ENCODE measurements at places on chromosomes 5 and 9.

DNA sequence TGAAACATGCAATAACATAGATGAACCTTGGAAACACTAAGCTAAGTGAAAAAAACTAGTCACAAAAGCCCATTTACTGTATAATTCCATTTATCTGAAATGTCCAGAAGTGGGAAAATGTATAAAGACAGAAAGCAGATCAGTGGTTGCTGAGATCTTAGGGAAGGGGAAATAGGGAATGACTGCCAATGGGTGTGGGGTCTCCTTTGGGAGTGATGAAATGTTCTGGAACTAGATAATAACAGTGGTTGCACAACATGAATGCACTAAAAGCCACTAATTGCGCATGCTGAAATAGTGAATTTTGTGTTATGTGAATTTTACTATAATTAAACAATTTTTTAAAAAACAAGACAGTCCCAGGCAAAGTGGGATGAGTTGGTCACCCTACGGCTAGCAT, 472.8 kb downstream of the CCDC171 start:
- no peak for DNase-seq

GRCh38 chr9:133347515-133347984, 381 bp downstream of the MED22 start:
- DNase-seq, result no peak

- no peak for DNase-seq
Measured at GRCh38 chr5:164051745-164052144, 546.3 kb downstream of the MAT2B start.

- DNase-seq, result no peak
Measured at GRCh38 chr9:6305954-6306563, 22.1 kb upstream of the TPD52L3 start.

GRCh38 chr5:73764586-73764985, 138.6 kb downstream of the ARHGEF28 start:
- no peak for DNase-seq

- DNase-seq, result no peak
Measured at GRCh38 chr5:17190799-17191391, 26.5 kb upstream of the BASP1 start.

GRCh38 chr5:61412361-61412760, 80.3 kb downstream of the ZSWIM6 start:
- DNase-seq, result no peak

DNA sequence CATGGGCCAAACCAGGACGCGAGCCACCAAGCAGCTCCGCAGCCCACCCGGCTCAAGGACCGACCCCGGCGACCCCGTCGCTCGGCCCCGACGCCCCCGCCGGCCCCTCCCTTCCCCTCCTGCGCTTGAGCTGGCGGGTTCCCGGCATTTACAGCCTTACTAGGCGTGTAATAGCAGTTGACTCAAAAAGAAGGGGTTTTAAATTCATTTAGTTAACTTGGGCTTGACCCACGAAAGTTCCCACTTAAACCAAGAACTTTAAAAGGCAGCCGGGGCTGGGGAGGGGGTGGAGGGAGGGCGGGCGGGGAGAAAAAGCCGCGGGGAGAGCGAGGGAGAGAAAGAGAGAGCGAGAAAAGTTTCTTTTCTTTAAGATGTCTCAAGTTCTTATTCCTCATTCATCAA, 636 bp downstream of the PRDM12 start:
- no peak for DNase-seq

GRCh38 chr5:140513124-140513523, 34.3 kb upstream of the EIF4EBP3 start:
- DNase-seq, result no peak

DNA sequence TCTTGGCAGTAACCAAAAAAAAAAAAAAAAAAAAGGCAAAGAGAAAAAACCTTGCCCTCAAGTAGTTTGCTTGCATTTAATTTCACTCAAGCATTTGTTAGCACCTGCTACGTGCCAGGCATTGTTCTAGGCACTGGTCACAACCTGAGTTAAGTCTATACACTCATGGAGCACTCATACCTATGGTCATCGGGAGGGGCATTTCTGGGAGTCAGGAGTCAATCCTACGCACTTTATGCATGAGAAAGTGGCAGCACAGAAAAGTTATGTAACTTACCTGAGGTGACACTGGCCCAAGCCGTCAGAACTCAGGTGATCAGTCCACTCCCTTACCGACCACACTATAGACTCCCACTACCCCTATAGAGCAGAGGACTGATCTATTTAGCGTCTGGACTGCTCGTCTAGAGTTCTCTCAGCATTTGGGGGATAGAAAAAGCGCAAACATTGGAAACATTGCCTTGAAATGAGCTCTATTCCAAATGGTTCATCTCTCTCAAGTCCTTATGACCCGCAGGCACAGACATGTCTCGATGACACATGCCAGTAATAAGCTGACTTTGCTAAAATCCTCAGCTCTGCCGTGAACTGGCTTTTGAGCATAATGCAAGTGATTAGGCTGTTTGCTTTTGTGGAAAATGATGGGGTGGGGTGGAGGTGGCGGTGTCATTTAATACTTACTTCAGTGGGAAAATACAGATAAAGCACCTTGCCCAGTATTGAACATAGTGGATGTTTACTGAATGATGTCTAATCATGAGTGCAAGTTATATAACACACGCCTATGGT, 160.2 kb downstream of the ARHGEF28 start:
- DNase-seq, result no peak

DNA sequence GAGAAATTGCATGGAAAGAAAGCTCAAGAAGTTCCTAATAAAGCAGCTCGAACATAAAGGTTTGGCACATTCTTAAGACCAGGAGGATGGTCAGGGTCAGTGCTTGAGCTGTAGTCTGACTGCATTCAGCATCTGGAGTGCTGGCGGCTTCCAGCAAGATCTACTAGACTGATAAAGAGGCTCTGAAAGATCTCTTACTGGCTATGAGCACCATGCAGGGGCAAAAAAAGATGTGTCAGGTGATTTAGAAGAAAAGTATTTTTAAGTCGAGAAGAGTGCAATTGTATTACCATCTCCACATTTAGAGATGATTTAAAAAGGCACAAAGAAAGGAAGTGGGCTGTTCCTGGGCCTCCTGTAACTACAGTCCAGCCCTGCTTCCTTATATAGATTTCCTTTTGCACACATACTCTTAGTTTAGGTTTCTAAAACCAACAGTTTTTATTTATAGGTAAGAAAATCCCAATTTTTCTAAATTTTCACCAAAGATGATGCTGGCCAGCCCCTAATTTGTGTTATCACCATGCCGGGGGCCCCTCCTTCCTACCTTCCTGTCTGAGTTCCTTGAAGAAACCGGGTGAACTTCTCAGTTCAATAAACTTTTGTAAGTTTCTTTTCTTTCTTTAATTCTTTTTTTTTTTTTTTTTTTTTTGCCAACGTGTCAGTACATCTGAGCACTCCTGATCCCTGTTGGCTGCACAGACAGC, 65.9 kb upstream of the PLPP1 start:
- DNase-seq, result no peak

DNA sequence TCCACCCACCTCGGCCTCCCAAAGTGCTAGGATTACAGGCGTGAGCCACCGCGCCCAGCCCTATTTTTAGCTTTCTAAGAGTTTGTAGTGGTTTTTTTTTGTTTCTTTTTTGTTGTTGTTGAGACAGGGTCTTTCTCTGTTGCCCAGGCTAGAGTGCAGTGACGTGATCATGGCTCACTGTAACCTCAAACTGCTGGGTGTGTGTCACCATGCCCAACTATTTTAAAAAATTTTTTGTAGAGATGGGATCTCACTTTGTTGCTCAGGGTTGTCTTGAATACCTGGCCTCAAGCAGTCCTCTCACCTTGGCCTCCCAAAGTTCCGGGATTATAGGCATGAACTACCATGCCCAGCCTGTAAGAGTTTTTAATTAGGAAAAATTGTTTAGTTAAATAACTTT, 145.3 kb upstream of the SH3GL2 start:
- DNase-seq, result no peak

DNA sequence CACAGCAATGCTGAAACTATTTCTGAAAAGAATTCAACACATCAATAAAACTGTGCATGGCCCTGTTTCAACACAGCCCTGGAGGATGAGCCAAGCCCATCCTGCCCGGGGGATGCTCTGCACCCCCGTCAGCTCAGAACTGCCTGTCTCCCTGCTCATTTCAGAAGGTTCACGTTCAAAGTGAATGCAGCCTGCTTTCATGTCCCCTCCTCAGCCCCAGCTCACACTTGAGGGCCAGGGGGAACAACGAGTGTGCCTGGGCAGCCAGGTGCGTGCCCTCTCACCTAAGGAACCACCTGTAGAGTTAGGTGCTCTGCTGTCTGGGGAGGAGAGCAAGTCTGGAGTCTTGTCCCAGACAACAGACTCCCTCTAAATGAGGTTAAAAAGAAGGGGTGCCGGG, 348.5 kb upstream of the IRX2 start:
- no peak for DNase-seq

DNA sequence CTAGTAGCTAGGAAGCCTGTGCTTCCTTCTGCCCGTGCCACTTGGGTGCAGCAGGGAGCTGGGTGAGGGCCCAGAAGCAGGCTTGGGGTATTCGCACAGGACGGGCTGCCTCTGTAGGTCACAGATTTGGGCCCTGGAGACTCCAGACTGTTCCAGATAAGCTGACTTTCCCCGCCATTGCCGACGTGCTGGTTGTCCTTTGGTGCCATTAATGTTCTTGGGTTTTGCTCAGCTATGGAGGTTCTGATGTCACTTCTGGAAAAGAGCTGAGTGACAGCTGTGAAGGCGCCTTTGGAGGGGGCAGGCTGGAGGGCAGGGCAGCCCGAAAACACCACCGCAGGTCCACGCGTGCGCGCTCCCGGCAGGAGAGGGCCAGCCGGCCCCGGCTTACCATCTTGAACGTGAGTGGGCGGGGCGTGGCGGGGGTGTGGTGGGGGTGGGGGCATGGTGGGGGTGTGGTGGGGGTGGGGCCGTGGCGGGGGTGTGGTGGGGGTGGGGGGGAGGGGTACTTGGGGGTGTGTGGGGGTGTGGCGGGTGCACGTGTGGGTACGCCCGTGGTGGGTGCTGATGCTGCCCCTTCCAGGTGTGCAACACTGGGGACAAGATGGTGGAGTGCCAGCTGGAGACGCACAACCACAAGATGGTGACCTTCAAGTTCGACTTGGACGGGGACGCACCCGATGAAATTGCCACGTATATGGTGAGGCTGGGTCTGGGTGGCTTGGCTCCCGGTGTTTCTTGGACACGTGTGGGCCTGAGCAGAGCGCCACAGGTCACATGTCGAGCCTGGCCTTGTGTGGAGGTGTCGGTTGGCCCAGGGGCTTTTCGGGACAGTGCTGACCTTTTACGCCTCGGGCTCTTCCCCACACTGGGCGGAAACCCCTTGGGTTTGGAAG, 79.6 kb downstream of the WNK2 start:
- no peak for DNase-seq

DNA sequence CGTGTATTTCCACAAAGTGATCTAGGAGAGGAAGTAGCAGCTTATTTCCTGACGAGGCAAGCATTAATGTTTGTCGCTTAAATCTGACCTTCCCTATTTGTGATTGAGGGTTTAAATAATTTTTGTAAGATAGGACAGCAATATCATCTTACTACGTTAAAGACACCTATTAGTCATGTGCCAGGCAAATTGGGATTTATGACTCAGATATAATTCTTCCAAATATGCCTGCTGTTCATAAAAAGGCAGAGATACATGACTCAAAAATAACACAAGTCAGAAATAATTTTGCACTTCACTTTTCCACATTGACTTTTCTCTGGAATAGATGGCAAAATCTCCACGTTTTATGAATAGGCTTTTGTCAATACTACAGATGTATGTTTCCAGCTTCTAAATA, 43.0 kb upstream of the CDH12 start:
- no peak for DNase-seq

DNA sequence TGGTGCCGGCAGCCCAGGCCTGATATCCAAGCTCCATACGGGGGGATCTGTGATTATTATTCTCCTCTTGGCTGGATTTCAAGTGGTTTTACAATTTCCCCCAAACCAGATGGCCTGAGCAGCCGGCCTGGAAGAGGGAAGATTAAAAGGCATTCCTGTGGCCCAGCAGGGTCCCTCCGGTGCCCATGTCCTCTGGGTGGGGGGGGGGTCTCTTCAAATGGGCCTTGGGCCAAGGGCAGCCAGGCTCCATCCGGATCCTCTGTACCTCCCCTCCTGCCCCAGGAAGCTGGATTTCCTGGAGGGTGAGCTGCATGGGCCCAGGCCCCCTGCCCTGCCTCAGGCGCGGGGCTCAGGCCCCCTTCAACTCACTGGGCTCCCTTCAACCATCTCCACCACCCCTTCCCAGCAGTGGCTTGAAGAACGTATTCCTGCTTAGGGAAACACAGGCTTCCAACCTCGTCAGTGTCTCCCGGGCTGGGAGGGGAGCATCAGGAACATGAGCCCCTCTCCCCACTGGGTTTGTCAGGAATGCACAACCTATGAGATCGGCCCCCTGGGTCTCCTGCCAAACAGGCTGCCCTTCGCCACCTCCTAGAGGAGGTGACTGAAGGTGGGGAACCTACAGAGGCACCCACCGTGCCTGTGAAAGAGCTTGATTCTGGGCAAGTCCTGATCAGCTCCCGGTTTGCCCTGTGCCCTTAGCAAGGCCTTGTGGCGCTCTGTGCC, 62.9 kb upstream of the ORM1 start:
- no peak for DNase-seq

GRCh38 chr5:143179126-143179740, 224.3 kb downstream of the NR3C1 start:
- no peak for DNase-seq

GRCh38 chr9:109907400-109907799, 127.4 kb downstream of the PALM2AKAP2 start:
- no peak for DNase-seq

Measured in stimulated activated CD4-positive, alpha-beta T cell treated with anti-CD3 and anti-CD28 coated beads, TNF-alpha, amount 100 ng/mL, for 1 hour (primary cell).